ENCODE measurements at places on chromosomes 6 and 20.

DNA sequence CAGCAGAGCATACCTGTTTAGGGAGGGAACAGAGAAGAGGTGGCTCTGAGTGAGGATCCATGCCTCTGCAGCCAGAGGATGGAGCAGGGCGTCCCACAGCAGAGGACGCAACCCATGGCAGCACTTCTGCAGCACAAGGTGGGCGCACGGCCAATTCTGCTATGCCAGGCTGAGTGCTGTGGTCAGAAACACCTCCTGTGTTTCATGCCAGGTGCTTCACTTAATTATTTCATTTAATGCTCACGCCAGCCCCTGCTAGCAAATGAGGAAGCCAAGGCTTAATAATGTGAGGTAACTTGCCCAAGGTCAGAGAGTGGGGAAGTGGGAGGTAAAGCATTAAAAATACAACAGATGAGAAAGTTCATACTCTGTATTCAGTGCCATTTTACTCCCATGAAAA is 68.5 kb upstream of the PTGIS start:
- DNase-seq, result no peak

DNA sequence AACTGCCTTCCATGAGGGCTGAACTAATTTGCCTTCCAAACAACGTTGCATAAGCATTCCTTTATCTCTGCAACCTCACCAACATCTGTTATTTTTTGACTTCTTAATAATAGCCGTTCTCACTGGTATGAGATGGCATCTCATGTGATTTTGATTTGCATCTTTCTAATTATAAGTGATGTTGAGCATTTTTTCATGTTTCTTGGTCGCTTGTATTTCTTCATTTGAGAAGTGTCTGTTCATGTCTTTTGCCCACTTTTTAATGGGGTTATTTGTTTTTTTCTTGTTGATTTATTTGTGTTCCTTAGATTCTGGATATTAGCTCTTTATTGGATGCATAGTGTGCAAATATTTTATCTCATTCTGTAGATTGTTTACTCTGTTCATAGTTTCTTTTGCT is 46.4 kb downstream of the TNFAIP3 start:
- DNase-seq, result no peak

DNA sequence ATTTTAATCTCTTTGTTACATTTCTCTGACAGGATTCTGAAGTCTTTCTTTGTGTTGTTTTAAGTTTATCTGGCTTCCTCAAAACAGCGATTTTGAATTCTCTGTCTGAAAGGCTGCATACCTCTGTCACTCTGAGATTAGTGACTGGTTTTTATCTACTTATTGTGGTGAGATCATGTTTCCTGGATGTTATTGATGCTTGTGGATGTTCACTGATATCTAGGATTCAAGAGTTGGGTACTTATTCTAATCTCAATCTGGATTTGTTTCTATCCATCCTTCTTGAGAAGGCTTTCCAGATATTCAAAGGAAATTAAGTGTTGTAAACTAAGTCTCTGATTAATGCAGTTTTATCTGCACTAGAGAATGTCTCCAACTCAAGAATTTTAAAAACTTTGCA is 1076.1 kb upstream of the ADGRB3 start:
- no peak for DNase-seq

- DNase-seq, result no peak
Observed at GRCh38 chr6:26404546-26404945, 2.5 kb downstream of the BTN3A1 start.

GRCh38 chr6:47669684-47670513 is 28.5 kb upstream of the ADGRF4 start:
- peak; percentile 63 for DNase-seq

GRCh38 chr6:96235927-96236326 is 220.2 kb downstream of the FUT9 start:
- no peak for DNase-seq

DNA sequence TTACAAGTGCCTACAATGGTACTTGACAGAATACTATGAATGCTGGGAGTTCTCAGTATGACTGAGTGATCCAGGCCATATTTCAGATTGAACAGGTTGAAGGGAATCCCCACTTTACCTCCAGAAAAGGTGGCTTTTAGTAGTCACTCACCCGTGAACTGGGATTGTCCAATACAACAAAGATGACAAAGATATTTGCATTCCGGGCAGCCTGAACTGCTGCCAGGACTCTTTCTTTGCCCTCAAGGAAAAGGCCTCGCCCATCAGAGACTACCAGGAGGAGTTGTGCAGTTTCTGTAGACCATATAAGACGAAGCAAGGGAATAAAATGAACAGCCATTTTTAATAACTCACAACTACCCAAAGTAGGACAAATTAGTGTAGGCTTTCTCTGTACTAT is 6.3 kb upstream of the LYRM2 start:
- no peak for DNase-seq

DNA sequence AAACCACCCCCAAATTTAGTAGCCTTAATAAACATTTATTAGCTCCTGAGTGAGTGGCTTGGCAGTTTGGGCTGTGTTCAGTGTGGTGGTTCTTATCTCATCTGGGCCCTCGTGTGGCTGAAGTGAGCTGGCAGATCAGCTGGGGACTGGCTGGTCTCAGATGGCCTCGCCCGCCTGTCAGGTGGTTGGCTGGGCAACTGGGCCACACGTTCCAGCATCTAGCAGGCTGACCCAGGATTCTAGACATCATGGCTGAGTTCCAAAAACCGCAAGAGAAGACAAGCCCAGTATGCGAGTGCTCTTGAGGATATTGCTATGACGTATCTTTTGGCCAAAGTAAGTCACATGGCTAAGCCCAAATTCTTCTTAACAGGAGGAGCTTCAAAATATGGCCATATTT is 28.9 kb downstream of the EIF2S2 start:
- peak; percentile 72 for DNase-seq

DNA sequence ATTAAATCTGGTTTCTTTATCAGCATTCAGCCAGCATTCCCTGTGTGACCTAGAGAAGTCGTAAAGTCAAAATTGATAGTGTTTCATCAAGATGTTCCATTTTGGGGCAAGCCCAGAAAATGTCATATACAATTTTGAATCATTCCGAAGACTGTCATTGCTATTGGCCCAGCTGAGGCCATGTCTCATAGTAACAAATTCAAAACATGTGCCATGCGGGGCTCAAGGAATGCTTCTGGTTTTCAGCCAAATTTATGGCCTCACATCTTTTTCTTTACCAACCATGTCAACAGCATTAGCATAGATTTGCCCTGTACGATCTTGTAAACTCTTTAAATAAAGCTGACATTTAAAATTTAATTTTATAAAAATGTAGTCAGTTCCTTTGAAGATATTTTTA is 314.7 kb downstream of the PAX1 start:
- DNase-seq, result peak; percentile 20

DNA sequence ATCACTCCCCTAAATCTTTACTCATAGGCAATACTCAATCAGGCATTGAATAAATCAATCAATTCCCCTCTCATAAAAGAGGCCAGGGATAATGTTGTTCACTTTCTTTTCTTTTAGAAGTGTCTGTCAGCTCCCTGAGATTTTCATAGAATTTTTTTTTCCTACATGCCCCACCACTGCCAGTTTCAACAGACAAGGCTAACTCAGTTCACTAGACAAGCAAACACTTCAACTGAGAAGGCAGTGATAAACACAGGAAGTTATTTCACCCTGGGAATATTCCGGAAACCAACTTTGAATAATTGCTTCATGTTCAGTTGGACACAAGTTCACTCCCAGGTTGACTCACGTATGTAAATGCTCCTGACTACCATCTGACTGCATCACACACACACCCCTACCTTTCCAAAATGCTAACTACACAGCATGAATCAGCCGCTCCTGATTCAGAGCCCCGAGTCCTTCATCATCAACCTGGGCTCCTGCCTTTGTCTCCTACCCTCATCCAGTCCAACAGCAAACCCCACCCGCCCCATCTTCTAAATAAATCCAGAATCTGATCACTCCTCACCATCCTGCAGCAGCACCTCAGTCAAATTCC is 143.9 kb downstream of the BCAS1 start:
- DNase-seq, result peak; percentile 91

GRCh38 chr6:157527471-157527907 is 146.5 kb downstream of the ZDHHC14 start:
- no peak for DNase-seq
